Ovary (tissue), 10 donors: ENCODE measurements at places on chromosomes 1 and 21.

GRCh38 chr1:21293537-21294265, 3.4 kb upstream of the ECE1 start:
- DNase-seq: no peak

DNA sequence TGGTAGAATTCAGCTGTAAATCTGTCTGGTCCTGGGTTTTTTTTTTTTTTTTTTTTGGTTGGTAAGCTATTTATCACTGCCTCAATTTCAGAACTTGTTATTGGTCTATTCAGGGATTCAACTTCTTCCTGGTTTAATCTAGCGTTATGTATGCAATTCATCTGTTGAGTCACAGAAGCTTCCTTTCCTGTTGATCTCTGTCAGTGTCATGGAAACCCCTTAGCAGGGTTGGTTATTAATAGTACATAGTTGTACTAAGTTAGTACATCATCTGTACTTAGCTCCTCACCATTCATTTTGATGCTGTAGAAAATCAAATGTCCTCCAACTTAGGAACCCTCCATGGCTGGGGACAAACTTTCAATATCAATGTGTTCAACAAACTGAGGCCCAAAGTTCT, 51.0 kb upstream of the BARHL2 start:
- no peak for DNase-seq

DNA sequence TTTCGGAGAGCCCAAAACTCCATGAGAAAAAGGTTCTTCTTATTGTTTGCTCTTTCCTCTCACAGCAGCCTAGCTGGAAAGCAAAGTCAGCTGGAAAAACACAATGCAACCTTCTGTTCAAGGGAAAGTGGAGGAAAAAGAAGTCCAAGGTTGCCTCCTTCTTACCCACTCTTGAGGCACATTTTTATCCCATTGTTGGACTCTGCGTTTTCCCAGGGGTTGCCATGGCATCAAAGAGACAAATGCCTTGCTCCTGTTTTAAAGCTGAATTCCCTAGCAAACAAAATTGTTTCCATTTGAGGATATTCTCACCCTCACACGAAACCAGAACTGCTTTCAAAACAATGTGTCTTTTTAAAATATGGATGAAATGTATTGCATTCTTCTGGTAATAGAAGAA, 45.1 kb upstream of the PALMD start:
- DNase-seq: no peak

GRCh38 chr1:3644273-3644672, 5.6 kb downstream of the WRAP73 start:
- DNase-seq: no peak

DNA sequence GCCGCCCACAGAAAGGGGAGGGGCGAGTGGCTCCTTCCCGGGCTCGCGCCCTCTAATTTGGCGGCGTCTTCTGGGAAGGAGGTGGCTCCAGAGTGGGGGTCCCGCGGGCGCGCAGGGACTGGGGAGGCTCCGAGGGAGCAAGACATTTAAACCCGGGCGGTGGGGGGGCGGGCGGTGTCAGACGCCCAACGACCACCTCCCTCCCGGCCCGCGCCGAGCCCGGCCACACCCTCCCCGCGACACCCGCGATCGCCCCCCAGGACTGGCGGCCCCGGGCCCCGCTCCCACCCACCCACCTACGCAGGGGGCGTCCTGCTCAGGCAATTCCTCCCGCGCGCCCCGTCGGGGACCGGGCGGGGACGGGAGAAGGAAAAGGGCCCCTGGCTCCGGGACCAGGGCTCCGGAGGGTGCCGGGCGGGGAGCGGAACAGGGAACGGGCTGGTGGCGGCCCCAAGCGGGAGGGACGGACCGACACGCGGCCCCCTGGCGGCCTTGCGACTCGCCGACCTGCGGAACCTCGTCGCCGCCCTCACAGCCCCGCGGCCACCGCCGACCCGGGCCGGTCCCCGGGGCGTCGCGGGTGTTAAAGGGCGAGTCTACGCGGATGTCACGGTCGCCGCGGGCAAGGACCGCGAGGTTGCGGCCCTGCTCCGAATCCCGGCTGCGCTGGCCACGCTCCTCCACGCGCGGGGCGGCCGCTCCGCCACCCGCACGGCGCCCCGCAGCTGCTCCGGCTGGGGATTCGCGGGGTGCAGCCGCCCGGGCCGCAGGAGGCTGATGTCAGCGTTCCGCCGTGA, 94.0 kb upstream of the FMN2 start:
- DNase-seq: no peak

DNA sequence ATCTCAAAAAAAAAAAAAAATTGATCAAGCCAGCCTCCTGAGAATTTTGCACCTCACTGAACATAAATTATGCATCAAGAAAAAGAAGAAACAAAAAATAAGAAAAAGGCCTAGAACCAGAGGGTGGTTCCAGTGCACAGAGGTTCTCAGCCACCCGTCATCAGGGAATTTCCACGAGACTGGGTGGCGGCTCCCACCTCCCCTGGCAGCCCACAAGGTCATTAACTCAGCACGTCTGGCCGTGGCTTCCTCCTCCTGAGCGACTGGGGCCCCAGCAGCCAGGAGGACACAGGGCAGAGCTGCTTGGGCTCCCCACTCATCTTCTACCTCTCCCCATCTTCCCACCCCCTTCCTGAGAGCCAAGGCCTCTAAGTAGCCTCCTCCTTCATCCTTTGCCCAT, 15.7 kb upstream of the TMEM51 start:
- DNase-seq: no peak

DNA sequence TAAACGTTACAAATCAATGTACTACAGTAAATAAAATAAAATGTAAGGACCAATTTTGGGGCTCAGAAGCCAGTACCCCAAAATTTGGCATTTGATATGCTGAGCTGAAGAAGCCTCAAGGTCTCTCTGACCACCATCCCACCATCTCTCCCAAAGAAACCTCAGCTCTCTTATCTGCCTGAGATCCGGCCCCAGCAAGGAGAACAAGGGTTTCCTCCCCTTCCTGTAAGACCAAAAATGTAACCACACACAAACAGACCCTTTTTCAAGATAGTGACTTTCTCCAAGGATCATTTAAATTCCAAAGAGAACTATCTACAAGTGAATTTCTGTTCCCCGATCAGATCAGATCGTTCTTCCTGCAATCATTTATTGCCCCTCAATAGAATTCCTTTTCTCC, 68.1 kb upstream of the SLC45A1 start:
- DNase-seq: no peak

GRCh38 chr1:109677459-109677858, 9.6 kb downstream of the GSTM2 start:
- no peak for DNase-seq

DNA sequence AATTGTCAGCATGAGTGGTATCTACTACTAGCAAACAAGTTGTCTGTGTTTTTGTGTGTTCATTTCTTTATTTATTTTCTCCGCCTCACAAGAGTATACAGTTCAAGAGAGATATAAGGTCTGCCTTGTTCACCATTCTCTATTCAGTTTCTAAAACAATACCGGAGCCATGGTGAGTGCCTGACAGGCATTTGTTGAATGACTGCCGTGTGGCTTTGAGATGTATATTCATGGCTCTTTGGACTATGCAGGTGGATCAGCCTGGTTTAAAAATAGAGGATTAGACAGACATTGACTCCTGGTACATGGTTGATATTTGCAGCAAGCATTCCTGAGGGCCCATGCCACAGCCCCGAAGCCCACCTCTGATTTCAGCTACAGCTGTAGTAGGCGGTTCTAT, 89.7 kb downstream of the PGM1 start:
- no peak for DNase-seq

GRCh38 chr1:163922743-163923201, 601.0 kb downstream of the NUF2 start:
- no peak for DNase-seq

DNA sequence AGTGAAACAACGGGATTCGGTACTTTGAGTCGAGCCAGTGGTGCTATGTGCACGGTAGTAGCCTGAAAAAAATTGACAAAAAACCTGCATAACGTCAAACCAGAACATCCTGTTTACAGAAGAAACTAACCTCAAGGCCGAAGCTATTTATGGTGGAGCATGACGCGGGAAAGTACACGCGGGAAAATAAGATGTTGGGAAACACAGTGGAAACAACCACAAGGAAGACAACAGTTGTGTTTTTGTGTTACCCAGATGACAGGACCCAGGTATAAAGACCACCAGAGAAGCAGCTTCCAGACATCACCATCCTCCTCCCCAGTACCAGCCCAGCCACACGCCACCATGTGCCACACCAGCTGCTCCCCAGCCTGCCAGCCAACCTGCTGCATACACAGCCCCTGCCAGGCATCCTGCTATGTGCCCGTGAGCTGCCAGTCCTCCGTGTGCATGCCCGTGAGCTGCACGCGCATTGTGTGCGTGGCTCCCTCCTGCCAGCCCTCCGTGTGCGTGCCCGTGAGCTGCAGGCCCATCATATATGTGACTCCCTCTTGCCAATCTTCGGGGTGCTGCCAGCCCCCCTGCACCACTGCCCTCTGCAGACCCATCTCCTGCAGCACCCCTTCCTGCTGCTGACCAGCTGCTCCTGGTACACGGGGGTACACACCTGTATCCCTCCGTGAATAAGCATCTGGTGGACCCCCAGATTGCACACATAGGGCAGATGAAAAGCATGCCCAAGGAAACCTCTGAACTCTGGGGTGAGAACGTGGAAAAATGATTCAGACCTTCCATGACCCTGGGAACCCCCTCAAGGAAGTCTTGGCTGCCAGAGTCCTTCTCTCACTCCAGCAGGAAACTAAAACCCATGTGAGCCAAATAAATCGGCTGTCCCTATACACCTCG, at the start of gene KRTAP12-3:
Gene KRTAP12-3, plus strand, starts transcription at position 298 of the 906 bp plus-strand sequence. Its CDS starts 48 bp downstream, at position 346.
- DNase-seq: no peak
